ENCODE measurements at places on chromosomes 5 and 9. TPM values are rescaled to one million over a fixed set of nuclear protein-coding genes. Genes with fewer than 3 reads are reported as not detected.

GRCh38 chr9:129307227-129307970 is 129.3 kb upstream of the IER5L start:
- DNase-seq: no peak

DNA sequence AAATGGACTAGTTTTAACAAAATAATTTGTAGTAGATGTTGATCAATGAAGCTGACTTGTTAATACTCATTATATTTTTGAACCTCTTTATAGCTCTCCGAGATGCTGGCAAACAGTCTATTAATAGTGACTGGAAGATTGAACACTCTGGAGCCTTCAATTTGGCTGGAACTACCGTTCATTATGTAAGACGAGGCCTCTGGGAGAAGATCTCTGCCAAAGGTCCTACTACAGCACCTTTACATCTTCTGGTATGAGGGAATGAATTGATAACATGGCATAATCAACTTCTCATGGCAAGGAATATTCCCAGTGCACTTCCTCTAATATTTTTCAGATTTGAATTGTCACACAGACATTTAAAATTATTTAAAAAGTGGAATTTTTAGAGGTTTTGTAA is 68.2 kb upstream of the MINAR2 start:
- no peak for DNase-seq

GRCh38 chr9:117958726-117959125 is 254.5 kb downstream of the TLR4 start:
- DNase-seq: no peak

- no peak for DNase-seq
These were observed 13.5 kb downstream of the ARL14EPL start for GRCh38 chr5:116045821-116046220.

DNA sequence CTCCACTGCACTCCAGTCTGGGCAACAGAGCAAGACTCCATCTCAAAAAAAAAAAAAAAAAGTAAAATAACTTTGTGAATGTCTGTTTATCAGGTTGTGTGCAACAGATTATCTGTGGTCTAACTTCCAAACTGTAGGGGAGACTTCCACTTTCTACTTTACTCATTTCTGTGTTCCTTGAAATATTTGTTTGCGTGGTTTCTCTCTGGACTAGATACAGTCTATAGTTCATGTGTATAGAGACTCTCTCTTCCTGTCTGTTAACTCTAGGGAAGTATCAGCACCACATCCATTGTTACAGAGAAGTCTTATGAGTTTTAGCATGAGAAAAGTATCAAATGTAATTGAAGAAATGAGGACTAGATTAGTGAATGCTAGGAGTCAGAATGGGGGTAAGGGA is 168.3 kb downstream of the LPAR1 start:
- DNase-seq: no peak

- no peak for DNase-seq
These were observed 169.8 kb upstream of the GRAMD2B start for GRCh38 chr5:126253406-126253805.

The CTXN3 gene
- not detected for total RNA-seq

The KCNN2 gene
- total RNA-seq: 1.2 TPM

The FGF18 gene
- total RNA-seq: 0.61 TPM

The DMRT2 gene
- not detected for total RNA-seq

All from Calu3 (cell line).